ENCODE measurements at places on chromosomes 4 and X. TPM values are rescaled to one million over a fixed set of nuclear protein-coding genes. Genes with fewer than 3 reads are reported as not detected.
A peak's percentile ranks its signal among the peaks of the same experiment; 100 is the strongest.

Gene GPAT3
- total RNA-seq = 15.7 TPM

Gene MAGEB2
- total RNA-seq = not detected

Gene PKD2
- 26.8 TPM for total RNA-seq

Gene ADRA2C
- 0.96 TPM for total RNA-seq

Gene NAT8L
- total RNA-seq = not detected

DNA sequence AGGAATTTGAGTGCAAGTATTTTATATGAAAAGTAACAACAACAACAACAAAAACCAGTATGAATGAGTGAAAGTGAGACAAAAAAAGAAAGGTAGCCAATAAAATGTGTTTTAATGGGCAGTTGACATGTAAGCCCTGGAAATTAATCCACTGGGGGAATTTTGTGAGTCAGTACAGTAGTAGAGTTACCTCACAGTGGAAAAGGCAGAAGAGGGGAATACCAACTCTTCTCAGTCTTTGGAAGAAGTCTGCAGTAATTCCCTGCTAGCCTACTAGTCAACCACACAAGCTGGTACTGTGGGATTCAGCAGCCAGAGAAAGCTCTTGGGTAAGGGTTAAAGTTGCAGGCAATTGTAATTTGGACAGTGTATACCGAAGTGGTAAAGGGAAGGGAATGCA lies 76.3 kb upstream of the IL15 start:
- no peak for DNase-seq

DNA sequence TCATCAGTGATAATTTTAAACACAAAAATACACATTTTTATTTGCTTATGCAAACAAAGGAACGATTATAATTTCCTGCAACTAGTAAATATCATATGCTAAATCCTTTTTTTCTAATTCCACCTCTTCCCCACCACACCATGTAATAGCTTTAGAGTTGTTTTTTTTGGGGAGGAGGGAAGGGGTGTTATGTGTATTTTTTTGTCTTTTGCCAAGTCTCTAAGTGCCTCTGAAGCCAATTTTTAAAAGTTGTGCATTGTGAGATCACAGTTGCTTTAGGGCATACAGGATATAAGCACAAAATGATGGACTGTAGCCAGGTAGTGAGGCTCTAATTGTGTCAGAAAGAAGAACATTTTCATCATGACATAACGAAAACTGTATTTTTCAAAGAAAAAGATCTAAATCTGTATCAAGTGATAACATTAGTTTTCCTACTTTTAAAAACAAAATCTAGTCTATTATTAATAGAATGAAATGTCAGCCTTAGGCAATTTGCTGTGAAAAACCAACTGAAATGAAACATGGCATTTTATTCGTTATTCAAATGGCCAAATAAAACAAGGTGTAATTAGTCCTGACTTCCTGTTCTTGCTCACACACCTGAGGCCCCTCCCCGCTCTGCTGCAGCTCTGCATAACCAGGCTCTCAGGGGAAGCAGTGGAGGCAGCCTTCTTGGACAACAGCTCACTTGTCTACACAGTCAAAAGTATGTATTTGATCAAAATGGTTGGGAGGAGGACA lies 157.4 kb downstream of the PALLD start:
- DNase-seq = peak; percentile 80

DNA sequence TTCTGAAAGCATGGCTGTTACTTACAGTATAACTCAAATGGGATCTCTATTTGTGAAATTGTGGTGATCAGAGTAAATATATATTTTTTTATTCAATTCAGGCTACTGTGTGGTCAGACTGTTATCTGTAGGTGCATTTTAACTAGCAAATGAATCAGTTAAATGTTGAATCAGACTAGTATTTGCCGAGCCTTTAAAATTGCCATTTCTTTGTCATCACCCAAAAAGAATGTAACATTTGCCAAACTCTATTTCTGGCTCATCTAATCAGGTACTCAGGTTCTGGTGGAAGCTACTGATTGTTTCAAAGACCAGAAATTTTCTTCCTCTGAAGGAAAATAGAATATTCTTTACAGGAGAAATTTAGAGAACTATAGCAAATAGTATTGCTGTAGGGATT lies 1.8 kb upstream of the NAA15 start:
- no peak for DNase-seq

- DNase-seq = no peak
Observed at GRCh38 chrX:23989689-23990088, 37.3 kb downstream of the KLHL15 start.

- no peak for DNase-seq
Observed at GRCh38 chr4:37928426-37929416, 31.5 kb upstream of the PTTG2 start.

GRCh38 chrX:92260102-92260501 lies 480.9 kb downstream of the PCDH11X start:
- no peak for DNase-seq

- no peak for DNase-seq
Observed at GRCh38 chrX:57771689-57772088, 91.6 kb upstream of the NLRP2B start.

GRCh38 chrX:103556963-103557612 lies 28.2 kb upstream of the TCEAL4 start:
- DNase-seq = no peak

DNA sequence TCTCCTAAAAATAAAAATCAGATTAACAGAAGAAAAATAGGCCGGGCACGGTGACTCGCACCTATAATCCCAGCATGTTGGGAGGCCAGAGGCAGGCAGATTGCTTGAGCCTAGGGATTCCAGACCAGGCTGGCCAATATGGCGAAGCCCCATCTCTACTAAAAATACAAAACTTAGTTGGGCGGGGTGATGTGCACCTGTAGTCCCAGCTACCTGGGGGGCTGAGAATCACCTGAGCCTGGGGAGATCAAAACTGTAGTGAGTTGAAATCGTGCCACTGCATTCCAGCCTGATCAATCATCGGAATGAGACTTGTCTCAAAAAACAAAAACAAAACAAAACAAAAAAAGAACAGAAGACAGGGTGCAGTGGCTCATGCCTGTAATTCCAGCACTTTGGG lies 32.8 kb upstream of the NOCT start:
- DNase-seq = no peak

- DNase-seq = peak; percentile 50
Observed at GRCh38 chr4:1249731-1250526, 999 bp upstream of the CTBP1 start.

GRCh38 chr4:188930822-188931221 lies 791.6 kb downstream of the TRIML1 start:
- no peak for DNase-seq
